Astrocyte (in vitro differentiated cells and primary cell): ENCODE measurements at places on chromosomes 7 and 10.

- no peak for DNase-seq
Observed at GRCh38 chr10:70843333-70843732, 27.6 kb downstream of the SGPL1 start.

- peak; percentile 84 for DNase-seq
Observed at GRCh38 chr7:98771519-98771918, 98.3 kb downstream of the TMEM130 start.

- DNase-seq: peak; percentile 26
Observed at GRCh38 chr7:137454246-137454724, 110.8 kb upstream of the PTN start.

GRCh38 chr7:135943134-135943879, 33.9 kb downstream of the MTPN start:
- DNase-seq: peak; percentile 31

DNA sequence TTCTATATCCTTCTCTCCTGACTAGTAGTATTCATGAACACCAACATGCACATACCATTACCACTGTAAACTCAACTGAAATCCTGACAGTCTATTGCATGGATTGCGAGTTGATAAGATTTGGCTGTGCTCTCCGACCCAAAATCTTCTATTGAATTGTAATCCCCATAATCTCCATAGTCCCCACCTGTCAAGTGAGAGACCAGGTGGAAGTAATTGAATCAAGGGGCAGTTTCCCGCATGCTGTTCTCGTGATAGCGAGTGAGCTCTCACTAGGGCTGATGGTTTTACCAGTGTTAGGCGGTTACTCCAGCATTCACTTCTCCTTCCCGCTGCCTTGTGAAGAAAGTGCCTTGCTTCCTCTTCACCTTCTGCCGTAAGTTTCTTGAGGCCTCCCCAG, 261.8 kb downstream of the PHF14 start:
- DNase-seq: no peak

DNA sequence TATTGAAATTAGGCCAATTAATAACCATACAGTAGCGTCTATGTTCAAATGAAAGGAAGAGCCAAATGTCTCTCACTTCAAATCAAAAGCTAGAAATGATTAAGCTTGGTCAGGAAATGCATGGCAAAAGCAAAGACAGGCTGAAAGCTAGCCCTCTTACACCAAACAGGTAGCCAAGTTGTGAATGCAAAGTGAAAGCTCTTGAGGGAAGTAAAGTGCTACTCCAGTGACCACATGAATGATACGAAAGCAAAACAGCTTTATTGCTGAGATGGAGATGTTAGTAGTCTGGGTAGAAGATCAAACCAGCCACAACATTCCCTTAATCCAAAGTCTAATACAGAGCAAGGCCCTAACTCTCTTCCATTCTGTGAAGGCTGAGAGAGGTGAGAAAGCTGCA, 123.8 kb downstream of the TEX36 start:
- DNase-seq: no peak

- DNase-seq: no peak
Observed at GRCh38 chr10:86945361-86946212, 11.8 kb downstream of the MMRN2 start.

DNA sequence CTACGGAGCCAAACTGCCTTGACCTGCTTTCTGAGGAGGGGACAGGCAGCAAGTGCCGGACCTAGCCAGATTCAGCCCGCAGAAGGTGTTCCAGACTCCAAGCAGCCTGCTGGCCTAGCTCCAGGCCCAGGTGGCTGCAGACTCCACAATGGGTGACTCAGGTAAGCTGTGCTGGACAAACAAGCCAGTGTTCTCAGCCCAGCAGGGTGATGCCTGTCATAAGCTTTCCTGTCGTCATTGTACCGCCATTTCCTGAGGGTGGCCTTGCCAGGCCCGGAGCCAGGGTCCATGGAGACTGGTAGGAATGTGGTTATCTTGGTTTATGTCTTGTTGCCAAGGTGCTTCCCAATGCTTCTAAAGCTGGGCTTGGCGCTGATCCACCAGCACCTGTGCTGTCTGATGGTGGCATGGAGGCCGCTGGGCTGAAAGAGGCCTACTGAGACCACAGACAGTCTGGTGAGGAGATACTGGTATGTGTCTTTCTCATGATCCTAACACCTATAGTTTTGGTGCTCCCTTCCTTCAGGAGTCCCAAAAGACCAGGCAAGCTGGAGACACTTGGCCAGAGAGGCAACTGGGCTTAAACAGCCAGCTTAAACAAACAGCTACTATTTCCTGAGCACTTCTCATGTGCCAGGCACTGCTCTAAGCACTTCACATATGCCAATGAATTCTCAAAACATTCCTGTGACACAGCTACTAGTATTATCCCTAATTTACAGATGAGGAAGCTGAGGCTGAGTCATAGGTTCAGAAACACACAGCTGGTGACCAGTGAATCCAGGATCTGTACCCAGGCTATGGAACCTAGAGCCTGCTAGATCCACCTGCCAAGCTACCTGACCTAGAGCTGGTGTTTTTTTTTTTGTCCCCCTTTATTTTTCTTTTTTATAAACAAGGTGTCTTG, 42.0 kb downstream of the ZC3HC1 start:
- peak; percentile 59 for DNase-seq

- no peak for DNase-seq
Observed at GRCh38 chr7:47755248-47755647, 173.3 kb upstream of the TNS3 start.

DNA sequence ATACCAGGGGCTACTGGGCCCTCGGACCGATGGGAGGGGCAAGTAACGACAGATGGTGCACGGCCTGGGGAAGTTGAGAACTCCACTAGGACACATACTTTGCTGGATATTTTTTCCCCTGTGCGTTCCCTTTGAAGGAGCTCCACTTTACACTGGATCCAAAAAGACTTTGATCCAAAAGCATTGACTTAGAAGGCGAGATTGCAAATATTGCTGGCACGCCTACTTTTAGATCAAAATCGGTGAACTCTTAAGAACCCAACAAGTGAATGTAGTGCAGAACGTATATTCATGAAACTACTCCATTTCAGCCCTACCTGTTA, 436 bp upstream of the SLC25A13 start:
- no peak for DNase-seq

GRCh38 chr7:91082852-91083495, 181.3 kb upstream of the FZD1 start:
- peak; percentile 23 for DNase-seq

- no peak for DNase-seq
Observed at GRCh38 chr7:50411332-50411731, 38.8 kb downstream of the FIGNL1 start.

- DNase-seq: no peak
Observed at GRCh38 chr10:122715576-122715975, 15.9 kb upstream of the C10orf120 start.

DNA sequence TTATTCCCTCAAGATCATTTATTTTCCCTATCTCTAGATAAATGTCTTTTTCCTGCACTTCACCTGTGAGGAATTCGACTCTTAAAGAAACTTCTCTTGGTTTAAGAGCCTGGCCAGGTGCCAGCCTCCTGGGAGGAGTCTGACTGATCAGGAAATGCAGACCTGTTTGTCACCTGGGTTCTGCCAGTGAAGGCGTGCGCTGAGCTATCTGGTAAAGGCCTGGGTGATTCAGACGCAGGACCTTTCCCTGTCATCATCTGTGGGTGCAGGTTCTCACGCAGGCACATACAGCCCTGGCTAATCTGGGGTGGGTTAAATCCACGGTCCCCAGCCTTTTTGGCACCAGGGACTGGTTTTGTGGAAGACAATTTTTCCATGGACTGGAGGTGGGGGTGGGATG, 65.3 kb upstream of the AQP1 start:
- no peak for DNase-seq

GRCh38 chr10:71423250-71423649, 26.5 kb downstream of the CDH23 start:
- no peak for DNase-seq

GRCh38 chr7:134804351-134804750, 24.9 kb downstream of the CALD1 start:
- DNase-seq: peak; percentile 67

DNA sequence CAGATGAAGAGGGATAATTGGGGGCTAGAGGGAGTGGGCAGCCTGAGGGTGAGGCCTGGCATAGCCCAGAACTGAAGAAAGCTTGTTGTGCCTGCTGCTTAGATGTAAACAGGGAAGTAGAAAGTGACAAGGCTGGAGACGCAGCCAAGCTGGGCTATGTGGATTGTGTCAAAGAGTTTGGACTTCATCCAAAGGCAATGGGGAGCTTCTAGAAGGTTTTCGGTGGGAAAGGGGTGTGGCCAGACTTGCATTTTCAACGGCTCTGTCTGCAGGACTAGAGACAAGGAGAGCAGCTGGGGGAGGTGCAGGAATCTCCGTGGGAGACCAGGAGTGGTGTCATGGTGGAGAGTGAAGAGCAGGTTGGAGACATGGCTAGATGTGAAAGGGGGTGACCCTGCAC, 48.8 kb downstream of the GOLGA7B start:
- DNase-seq: no peak

GRCh38 chr10:30114881-30115625, 55.7 kb upstream of the JCAD start:
- peak; percentile 58 for DNase-seq

DNA sequence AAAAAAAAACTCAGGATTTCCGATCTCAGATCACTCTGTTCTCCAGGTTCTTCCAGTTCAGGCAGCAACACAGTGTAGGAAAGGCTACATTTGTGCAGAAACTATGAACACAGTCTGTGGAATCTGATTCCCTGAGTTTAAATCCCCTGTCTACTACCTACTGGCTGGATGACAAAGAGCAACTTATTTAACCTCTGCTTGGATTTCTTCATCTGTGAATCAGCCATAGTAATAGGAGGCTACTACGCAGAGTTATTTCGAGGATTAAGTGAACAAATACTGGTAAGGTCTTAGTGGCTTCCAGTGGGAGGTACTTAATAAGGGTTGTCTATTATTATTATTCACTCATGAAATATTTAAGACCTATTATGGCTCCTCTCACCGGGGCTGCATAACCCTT, 44.3 kb upstream of the PDCD4 start:
- peak; percentile 55 for DNase-seq

GRCh38 chr10:8794860-8795259, 740.4 kb downstream of the GATA3 start:
- no peak for DNase-seq
